ENCODE measurements at places on chromosomes 3 and 15.

DNA sequence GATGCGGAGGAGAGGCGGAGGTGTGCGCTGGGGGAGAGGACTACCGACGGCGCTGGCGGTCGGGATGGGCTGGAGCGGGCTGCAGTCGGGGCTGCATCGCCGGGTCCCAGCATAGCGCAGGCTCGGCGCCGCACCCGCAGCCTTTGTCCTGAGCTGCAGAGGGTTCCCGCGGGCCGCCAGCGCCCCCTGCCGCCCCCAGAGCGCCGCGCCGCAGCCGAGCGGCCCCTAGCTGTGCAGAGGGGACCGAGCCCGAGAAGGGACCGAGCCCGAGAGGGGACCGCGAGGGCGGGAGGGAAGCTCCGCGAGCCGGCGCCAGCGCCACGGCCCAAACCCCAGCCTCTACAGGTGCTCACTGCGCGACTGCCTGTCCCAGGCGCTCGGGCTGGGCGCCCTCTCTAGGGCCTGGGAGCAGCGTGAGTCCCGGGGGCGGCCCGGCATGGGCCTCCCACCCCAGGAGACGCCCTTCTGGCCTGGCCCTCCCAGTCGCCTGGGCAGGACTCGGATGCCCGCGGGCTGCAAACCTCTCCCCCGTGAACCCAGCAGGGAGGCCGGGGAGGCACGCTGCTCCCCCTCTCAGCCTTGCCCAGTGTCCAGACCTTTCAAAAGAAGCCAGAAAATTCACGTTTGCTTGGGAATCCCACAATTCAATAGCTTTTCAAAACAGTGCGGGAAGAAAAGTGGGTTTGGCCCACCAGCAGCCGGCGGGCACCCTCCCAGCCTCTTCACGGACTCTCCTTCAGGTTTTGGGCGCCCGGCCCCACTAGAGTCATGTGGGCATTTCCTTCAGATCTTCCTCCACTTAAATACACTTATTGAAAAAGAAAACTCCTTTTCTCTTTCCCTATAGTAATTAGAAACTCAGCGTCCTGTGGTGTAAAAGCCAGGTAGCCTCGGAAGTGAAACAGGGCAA lies 134.7 kb downstream of the TPRA1 start:
- no peak overlapping the region for H3K4me3 ChIP-seq
- no peaks in the 10 kb centered on the region for H3K36me3 ChIP-seq
- H3K27ac ChIP-seq: no peak overlapping the region
- peaks cover 72% of the 10 kb centered on the region for H3K27me3 ChIP-seq

GRCh38 chr3:159593927-159594605 lies 394.6 kb upstream of the IL12A start:
- H3K4me1 ChIP-seq: no peaks in the 10 kb centered on the region
- H3K27ac ChIP-seq: no peak overlapping the region

DNA sequence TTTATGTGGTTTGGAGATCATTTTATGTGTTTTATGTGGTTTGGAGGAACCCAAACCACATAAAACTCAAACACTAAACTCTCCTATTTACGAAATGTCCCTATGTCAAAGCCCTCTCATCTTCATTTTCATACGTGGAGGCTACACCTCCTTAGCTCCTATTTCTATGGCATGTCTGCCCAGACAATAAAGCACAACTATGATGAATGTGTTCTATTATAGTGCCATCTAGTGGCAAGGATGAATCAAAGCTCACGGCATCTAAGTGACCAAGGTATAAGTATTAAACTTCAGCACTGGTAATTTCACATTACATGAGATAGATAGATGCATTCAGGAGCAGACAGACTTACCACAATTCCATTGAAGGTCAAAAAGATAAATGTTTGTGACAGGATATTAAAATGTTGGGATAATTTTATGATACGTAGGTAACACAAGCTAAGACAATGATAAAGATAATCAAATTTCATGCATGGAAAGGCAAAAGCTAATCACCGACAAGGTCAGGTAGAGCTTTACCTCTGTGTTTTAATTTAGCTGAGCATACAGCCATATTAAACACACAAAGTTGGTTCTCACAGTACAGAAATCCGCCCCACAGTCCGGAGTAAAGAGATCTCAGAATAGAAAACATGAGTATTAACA lies 130.6 kb upstream of the FHIT start:
- no peaks in the 10 kb centered on the region for H3K27me3 ChIP-seq
- H3K4me1 ChIP-seq: no peaks in the 10 kb centered on the region
- H3K27ac ChIP-seq: no peak overlapping the region
- H3K4me3 ChIP-seq: no peak overlapping the region
- DNase-seq: peak; percentile 7

- DNase-seq: no peak
- H3K4me1 ChIP-seq: no peaks in the 10 kb centered on the region
- no peaks in the 10 kb centered on the region for H3K27me3 ChIP-seq
- no peak overlapping the region for H3K4me3 ChIP-seq
- H3K27ac ChIP-seq: no peak overlapping the region
- H3K36me3 ChIP-seq: no peaks in the 10 kb centered on the region
These were observed 42.7 kb upstream of the ATP2B2 start for GRCh38 chr3:10547841-10548783.

- no peak overlapping the region for H3K27ac ChIP-seq
- H3K36me3 ChIP-seq: no peaks in the 10 kb centered on the region
- H3K27me3 ChIP-seq: no peaks in the 10 kb centered on the region
- H3K4me3 ChIP-seq: no peak overlapping the region
- DNase-seq: no peak
These were observed 574.8 kb downstream of the AGBL1 start for GRCh38 chr15:86654501-86654900.

DNA sequence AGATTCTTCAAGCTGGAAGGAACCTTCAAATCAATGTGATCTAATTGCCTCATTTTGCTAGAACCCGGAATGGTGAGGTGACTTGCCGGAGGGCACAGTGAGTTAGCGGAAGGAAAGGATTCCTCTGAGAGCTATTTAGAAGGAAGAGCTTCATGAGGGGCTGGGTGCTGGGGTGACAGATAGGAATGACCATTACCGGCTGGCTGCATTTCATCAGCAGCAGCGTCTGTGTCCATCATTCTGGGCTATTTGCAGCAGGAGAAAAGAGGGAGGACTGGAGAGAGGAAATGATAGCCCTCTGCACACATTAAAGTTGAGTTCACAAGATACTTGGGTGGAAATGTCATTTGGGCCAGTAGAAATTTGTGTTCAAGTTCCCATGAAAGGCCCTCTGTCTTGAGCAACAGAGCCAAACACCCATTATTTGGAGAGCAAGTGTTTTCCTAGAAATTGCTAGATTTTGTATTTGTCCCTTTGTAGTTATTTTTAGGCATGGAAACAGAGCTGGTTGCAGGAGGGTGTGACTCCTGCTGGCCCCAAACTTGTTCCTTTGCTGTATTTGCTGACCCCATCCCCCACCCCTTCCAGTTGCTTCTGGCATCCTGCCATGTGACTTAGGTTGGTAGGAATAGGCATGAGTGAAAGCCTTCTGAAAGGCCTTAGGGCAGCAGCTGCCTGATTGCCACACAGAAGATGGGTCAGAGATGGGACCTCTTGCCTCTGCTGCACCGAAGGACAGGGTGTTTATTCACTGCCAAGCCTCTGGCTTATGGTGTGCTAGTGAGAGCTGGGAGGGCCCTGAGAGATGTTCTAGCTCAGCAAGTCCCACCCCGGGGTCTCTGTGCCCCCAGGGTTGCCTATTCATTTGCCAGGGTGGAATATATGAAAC lies 87.5 kb upstream of the PLXNA1 start:
- H3K36me3 ChIP-seq: no peaks in the 10 kb centered on the region
- no peak overlapping the region for H3K27ac ChIP-seq
- no peaks in the 10 kb centered on the region for H3K4me1 ChIP-seq
- no peaks in the 10 kb centered on the region for H3K27me3 ChIP-seq
- H3K4me3 ChIP-seq: no peak overlapping the region

- no peak for DNase-seq
- no peak overlapping the region for H3K4me3 ChIP-seq
- H3K27me3 ChIP-seq: no peaks in the 10 kb centered on the region
- no peak overlapping the region for H3K27ac ChIP-seq
- H3K4me1 ChIP-seq: peaks cover 2% of the 10 kb centered on the region
These were observed 68.4 kb downstream of the MEGF11 start for GRCh38 chr15:66184936-66185790.

DNA sequence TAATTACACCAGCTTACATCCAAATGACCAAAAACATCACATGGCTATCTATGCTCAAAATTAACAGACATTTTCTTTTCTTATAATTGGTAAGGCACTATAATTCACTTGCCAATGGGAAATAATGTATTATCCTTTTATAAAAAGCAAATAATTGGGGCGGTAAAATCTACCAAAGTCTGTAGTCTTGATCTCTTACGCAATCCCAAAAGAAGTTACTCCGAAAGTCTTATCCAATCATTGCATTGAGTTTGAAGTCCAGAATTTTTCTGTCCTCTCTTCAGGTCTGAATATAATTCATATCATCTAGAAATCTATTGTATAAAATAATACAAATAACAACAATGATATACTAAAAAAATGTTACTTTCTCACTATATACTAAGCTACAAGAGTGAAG lies 273.3 kb upstream of the CADM2 start:
- no peak overlapping the region for H3K4me3 ChIP-seq
- H3K27me3 ChIP-seq: no peaks in the 10 kb centered on the region
- H3K27ac ChIP-seq: no peak overlapping the region

- H3K4me1 ChIP-seq: no peaks in the 10 kb centered on the region
- no peak overlapping the region for H3K27ac ChIP-seq
- no peak overlapping the region for H3K4me3 ChIP-seq
- H3K36me3 ChIP-seq: peaks cover 55% of the 10 kb centered on the region
- DNase-seq: no peak
- H3K27me3 ChIP-seq: no peaks in the 10 kb centered on the region
These were observed 42.9 kb downstream of the ATP13A3 start for GRCh38 chr3:194443901-194444300.

DNA sequence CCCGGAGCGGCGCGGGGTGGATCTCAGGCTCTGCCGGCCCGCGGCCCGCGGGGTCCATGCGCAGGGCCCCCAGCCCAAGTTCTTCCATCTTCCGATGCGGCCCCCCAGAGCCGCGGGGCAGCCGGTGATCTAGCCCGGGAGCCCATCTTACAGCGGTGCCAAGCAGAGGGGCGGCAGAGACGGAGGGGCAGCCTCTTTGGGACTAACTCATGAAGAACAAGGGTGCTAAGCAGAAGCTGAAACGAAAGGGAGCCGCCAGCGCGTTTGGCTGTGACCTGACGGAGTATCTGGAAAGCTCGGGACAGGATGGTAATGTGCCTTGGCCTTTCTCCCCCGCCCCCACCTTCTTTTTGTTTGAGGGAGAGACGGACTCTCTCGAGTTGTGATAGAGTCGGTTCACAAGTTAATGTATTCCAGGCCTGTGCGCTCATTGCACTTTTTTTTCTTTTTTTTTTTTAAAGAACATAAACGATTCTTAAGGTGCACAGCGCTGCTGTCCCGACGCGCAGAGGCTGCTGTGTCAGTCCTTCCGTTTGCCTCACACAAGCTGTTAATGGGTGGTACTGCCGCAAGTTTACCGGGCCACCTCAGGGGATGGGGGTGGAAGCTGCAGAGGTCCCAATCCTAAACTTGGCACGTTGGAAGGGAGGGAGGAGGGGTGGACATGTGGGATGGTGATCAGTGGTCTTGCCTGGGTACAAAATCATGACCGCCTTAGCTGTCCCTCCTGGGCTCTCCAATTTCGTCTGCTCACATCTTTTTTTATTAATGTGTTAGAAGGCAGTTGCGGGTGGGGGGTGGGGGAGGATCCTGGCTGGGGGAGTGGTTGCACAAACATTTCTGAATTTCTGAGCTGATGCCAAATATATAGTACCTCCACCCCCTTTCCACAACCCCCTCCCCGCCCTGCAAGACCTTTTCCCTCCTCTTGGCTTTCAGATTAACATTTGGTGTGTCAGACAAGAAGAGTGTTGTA lies 801 bp downstream of the ARHGAP31 start:
- peaks cover 38% of the 10 kb centered on the region for H3K4me1 ChIP-seq
- peak overlapping the region; percentile 87 for H3K27ac ChIP-seq
- no peaks in the 10 kb centered on the region for H3K27me3 ChIP-seq
- peak overlapping the region; percentile 61 for H3K4me3 ChIP-seq
- peak; percentile 46 for DNase-seq

- DNase-seq: no peak
- H3K27ac ChIP-seq: no peak overlapping the region
- peaks cover 4% of the 10 kb centered on the region for H3K4me1 ChIP-seq
- no peak overlapping the region for H3K4me3 ChIP-seq
- H3K36me3 ChIP-seq: peaks cover 14% of the 10 kb centered on the region
These were observed 10.1 kb downstream of the CEP63 start for GRCh38 chr3:134495980-134496379.

- no peak overlapping the region for H3K4me3 ChIP-seq
- H3K4me1 ChIP-seq: peaks cover 58% of the 10 kb centered on the region
- DNase-seq: no peak
- no peaks in the 10 kb centered on the region for H3K36me3 ChIP-seq
These were observed 25.0 kb upstream of the CYP11A1 start for GRCh38 chr15:74392451-74392830.

- H3K27me3 ChIP-seq: no peaks in the 10 kb centered on the region
- H3K36me3 ChIP-seq: no peaks in the 10 kb centered on the region
These were observed 44.8 kb downstream of the SERPINI1 start for GRCh38 chr3:167780214-167780883.

DNA sequence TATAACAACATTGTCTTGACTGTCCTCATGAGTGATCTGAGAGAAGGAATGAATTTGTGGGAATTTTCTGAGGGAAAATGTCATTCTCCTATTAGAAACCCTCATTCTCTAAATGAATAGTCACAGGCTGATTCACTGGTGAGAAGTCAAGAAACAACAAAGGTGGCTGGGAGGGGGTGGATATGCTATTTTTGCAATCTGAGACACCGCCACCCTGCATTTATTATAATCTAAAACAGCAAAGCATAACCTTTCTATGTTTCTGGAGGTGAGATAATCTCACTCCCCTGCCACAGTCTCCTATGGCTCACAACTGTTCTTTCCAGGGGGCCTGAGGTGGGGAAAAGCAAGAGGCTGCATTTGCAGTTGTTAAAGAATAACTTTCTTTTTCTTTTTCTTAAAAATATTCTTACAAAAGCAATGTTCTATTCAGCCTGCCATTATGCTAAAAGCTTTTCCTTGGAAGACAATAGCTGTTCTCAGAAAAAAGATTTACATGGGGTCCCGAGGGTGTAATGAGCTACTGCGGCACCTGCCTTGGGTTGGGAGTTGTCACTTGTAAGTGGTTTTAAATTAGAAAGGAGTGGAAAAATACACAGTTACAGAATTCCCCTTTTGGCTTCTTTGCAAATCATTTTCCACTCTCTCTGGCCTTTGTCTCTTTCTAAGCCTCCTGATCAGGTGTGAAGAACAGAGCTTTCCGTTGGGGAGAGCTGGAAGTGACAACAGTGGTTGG lies 220.9 kb downstream of the AGBL1 start:
- no peak overlapping the region for H3K27ac ChIP-seq
- no peak overlapping the region for H3K4me3 ChIP-seq
- no peaks in the 10 kb centered on the region for H3K4me1 ChIP-seq
- H3K27me3 ChIP-seq: no peaks in the 10 kb centered on the region
- no peaks in the 10 kb centered on the region for H3K36me3 ChIP-seq

DNA sequence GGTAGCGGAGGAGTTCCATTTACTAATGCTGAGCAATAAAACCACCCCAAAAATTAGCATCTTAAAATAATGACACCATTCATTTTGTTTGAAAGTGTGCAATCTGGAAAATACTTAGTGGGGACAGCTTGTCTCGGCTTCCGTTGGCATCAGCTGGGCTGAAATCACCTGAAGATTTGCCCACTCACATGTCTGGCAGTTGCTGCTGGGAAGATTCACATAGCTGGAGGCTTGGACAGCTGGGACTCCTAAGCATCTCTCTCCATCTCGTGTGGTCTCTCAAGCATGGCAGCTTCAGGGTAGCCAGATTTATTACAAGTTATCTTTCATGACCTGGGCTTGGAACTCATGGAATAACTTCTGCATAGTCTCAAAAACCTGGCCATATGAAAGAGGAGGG lies 38.4 kb upstream of the BFSP2 start:
- no peaks in the 10 kb centered on the region for H3K36me3 ChIP-seq
- H3K27ac ChIP-seq: no peak overlapping the region
- H3K4me1 ChIP-seq: no peaks in the 10 kb centered on the region
- DNase-seq: no peak
- H3K4me3 ChIP-seq: no peak overlapping the region

Measured in thymus (tissue), 14 donors.